Common myeloid progenitor, CD34-positive (primary cell): ENCODE measurements at places on chromosomes 1 and 21.

GRCh38 chr1:18924221-18924691 lies 21.9 kb upstream of the ALDH4A1 start:
- DNase-seq: peak; percentile 64

GRCh38 chr1:168054117-168054516 lies 82.6 kb downstream of the GPR161 start:
- no peak for DNase-seq

DNA sequence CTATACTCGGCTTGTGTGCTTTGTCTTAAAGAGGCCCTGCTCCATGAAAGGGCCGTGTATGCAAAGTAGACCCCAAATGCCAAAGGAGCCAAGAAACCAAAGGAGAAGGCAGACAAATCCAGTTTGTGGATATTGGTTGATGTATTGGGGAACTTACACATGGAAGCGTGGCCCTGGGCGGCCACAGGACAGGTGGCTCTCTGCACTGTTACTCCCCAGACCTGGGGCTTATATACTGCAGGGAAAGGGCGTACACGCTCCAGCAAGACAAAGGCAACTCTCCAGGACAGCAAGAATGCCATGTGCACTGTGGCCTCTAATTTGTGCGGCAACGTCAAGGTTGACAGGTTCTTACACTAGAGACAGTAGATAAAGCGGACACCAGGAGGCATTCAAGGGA lies 24.8 kb downstream of the RSPH1 start:
- DNase-seq: no peak

- DNase-seq: no peak
These were observed 17.2 kb upstream of the TSHB start for GRCh38 chr1:115012434-115012833.

DNA sequence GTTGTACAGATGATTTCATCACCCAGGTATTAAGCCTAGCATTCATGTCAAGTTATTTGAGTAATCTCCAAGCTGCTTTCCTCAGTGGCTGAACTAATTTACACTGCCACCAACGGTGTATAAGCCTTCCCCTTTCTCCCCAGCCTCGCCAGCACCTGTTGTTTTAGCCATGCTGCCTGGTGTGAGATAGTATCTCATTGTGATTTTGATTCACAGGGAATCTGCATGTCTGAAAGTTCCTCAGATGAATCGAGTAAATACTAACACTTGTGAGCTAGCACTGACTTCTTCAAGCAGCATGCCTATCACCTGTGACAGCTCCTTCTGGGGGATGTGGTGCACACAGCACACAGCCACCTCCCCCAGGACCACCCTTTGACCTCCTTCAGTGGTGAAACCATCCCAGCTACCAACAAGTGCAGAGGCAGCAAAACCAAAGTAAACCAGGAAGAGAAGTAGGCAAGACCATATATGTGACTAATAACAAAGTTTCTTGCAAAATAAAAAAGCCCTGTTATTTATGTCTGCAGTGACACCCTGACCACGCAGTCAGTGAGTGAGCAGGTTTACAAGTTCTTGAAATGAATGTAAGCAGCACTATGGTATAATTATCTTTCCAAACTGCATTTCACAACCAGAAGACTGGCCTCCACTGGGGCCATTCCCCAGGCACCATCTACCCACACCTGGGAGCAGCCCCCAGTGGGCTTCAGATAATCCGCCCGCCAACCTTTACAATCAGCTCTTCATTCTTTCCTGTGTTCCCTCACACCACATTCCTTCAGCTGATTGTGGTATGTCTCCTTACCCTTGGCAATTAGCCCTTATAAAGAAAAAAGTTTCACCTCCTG lies 173.8 kb downstream of the ETS2 start:
- peak; percentile 88 for DNase-seq

DNA sequence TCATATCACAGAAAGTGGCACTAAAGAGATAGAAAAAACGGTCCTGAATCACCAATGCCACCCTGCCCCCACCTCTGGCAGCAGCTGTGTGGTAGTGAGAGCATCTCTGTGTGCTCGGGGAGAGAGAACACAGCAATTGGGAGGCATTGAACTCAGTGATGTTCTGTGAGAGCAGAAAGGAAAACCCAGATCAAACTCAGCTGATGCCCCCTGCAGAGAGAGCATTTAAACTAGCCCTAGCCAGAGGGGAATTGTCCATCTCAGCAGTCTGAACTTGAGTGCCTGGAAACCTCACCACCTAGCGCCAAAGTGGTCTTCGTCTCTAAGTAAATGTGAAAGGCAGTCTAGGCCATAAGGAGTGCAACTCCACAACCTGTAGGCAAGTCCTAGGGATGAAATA lies 21.3 kb downstream of the SLC44A5 start:
- no peak for DNase-seq

- no peak for DNase-seq
These were observed 60.5 kb downstream of the C21orf91 start for GRCh38 chr21:17758683-17759082.

GRCh38 chr1:31888291-31888690 lies 49.9 kb downstream of the PTP4A2 start:
- DNase-seq: no peak

DNA sequence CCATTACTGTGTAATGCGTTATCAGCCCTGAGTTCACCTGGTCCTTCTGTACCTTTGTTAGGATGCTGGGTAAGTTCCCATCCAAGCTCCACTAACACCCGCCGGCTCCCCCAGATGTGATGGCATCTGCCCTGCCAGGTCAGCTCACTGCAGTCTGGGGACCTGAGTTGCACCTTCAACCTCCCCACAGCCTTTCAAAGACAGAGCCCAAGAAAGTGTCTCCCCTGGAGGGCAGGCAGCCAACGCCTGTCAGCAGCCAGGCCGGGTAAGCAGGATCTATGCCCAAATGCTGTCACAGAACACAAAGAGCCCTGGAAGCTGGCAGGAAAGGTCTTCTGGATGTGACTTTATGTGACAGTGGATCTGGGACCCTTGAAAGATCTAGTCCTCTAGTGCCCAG lies 13.7 kb downstream of the MRAP start:
- DNase-seq: no peak

GRCh38 chr1:228212415-228212965 lies 4.6 kb downstream of the OBSCN start:
- no peak for DNase-seq

DNA sequence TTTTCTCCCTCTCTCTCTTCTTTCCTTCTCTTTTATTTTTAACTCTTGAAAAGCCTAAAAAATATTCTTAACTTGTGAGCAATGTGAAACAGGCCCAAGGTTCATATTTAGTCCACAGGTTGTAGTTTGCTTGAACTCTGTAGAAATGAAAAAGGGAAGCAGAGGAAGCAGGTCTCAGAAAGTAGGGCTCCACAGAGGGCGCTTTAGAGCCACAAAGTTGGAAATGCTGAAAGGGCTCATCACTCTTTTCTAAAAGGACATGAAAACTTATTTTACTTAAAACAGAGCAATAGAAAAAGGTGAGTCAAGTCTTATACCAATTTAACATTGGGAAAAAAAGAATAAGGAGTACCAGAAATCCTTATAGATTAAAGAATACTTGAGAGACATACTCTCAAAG lies 247.0 kb downstream of the USP25 start:
- DNase-seq: no peak

- DNase-seq: no peak
These were observed 4.6 kb downstream of the RPS27 start for GRCh38 chr1:153995202-153995601.

DNA sequence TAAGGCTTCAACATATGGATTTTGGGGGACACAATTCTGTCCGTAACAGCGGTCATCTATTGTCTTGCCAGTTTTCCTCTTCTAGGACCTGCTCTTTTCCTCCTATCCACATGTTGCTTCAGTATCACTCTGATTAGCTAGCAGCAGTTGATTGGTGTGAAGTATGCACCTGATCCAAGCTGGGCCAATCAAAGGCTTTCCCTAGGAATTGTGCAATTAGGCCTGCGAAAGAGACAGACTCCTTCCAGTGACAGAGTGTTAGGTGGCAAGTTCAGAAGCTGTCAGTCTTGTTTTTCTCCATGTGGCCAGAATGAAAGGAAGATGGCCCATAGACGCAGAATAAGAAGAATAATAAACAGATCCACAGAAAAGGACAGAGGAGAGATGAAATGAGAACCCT lies 34.1 kb upstream of the IL12RB2 start:
- DNase-seq: no peak

DNA sequence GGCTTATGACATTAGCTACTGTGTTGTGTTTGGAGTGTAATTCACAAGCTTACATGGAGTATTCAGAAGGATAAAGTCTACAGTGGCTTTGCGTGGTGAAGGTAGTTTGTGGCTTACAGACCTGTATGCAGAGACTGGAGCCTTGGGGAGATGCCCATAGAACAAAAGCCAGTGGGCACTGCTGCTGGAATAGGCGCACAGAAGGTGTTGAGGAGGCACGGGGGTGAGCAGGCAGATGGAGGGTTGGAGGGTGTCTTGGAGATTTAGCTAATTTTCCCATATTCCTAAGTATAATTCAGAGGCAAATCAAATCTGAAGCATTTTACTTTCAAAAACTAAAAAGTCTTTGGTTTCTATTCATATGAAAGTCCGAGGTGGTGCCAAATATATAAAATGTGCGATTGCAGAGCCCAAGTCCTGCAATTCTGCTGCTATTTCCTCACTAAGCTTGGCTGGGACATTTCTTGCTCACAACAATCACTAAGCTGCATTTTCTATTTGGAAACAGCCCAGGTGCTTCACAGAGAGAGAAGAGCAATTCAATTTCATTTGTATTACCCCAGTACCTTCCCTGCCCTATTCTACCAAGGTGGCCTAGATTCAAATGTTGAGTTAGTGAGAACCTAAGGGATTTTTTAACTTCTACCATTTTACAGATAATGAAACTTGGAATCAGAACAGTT lies 48.5 kb downstream of the FH start:
- DNase-seq: no peak

- DNase-seq: no peak
These were observed 82.3 kb downstream of the ADSS2 start for GRCh38 chr1:244369256-244370057.

GRCh38 chr1:82845866-82846265 lies 1045.1 kb downstream of the ADGRL2 start:
- no peak for DNase-seq

- no peak for DNase-seq
These were observed 9.0 kb downstream of the COX20 start for GRCh38 chr1:244844155-244845121.

DNA sequence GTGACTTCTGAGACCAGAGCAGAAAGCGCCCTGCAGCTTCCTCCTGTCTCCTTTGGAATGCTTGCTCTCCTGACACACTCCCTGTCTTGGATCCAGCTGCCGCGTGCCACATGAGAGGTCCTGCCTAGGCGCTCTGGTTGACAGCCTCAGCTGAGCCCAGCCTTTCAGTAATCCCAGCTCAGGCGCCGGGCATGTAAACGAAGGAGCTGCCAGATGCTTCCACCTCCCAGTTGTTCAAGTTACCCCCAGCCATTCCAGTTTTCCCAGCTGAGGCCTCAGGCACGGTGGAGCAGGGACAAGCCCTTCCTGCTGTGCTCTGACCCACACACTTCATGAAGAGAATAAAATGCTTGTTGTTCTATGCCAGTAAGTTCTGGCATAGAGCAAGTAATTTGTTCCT lies 14.3 kb upstream of the CD34 start:
- no peak for DNase-seq

- no peak for DNase-seq
These were observed 150.0 kb downstream of the MAGI3 start for GRCh38 chr1:113540335-113540734.

DNA sequence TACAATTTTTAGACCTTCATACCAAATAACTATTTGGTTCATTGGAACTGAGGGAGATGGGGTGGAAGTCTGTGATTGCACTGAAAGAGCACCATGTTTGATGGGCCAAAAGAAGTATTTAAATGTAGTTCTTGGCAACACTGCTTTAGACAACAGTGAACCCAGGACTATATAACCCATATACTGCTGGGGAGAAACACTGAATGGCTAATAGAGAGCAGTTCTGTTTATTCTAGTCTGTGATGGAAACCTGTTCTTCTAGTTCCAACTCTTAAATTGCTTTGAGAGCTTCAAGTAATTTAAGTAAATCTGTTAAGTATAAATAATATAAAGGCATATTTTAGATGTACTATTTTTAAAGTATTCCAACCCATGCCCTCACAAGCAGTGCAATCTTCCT lies 96.3 kb downstream of the NIBAN1 start:
- DNase-seq: no peak

GRCh38 chr21:33357177-33357576 lies 32.4 kb downstream of the IFNAR1 start:
- no peak for DNase-seq

DNA sequence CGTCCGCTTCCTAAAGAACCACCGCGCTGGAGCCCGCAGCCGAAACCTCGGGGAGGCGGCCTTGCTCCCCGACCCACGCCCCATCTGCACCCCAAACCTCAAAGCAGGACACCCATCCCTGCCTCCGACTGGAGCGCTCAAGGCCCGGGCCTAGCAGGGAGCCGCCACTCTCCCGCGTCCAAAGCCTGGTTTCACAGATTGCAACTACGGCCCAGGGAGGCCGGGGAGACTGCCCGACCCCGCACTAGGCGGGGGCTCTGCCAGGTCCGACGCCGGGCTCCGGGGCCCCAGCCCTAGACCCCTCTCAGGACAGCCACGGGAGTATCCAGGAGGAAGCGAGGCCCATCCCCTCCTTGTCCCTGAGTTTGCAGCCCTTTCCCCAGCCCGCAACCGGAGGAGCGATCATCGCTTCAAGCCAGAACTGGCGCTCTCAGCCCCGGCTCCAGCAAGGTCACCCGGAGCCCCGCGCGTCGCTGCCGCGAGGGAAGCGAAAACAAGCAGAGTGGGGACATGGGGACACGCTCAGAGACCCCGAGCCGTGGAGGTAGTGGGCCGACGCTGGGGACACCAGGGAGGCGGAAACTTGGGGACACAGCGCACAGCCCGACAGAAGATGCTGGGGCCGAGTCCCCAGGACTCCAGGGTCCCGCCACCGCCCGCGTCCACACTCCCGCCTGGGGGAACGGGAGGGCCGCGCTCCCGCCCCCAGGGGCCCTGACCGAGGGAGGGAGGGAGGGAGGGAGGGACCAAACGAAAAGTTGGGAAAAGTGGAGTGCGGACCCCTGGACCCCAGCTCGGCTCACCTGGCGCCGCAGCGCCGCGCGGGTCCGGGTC lies 433 bp downstream of the TMEM200B start:
- peak; percentile 50 for DNase-seq

DNA sequence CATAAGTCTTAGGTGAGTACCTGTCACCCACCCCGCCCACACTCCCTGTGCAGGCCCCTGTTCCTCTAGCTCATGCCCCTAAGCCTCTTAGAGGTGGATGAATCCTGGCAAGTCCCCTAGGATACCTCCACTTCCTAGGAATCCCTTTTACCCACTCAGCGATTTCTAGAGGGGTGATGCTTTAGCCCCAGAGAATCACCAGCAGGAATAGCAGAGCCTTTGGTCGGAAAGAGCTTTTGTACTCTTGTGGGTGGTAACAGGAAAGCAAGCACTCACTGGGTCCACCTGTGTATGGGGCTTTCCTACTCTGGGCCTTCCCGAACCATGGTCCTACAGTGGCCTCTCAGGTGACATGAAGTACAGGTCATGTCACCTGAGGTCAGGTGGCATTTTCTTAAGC lies 172.4 kb downstream of the CLIC6 start:
- DNase-seq: no peak
